ENCODE measurements at places on chromosomes 1 and 21.

DNA sequence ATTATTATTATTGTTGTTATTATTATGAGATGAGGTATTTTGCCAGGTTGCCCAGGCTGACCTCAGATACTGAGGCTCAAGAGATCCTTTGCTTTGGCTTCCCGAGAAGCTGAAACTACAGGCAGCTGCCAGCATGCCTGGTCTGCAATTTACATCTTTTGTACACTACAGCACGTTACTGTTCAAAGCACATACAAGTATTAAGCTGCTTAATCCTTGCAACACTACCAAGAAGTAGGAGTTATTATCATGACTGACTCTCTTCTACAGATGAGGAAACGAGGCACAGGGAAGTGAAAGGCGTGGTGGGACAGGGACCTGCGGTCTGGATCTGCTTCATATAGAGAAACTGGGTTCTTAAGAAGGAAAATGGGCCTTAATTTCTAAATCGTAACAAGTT is 11.6 kb downstream of the ERG start:
- no peak for DNase-seq

GRCh38 chr1:212608959-212609700 is 569 bp downstream of the ATF3 start:
- DNase-seq, result peak; percentile 42

GRCh38 chr1:41883507-41883906 is 35.2 kb downstream of the HIVEP3 start:
- DNase-seq, result no peak

GRCh38 chr1:113255720-113256347 is 134.5 kb upstream of the MAGI3 start:
- DNase-seq, result no peak

GRCh38 chr1:12405325-12406210 is 175.7 kb downstream of the VPS13D start:
- no peak for DNase-seq

DNA sequence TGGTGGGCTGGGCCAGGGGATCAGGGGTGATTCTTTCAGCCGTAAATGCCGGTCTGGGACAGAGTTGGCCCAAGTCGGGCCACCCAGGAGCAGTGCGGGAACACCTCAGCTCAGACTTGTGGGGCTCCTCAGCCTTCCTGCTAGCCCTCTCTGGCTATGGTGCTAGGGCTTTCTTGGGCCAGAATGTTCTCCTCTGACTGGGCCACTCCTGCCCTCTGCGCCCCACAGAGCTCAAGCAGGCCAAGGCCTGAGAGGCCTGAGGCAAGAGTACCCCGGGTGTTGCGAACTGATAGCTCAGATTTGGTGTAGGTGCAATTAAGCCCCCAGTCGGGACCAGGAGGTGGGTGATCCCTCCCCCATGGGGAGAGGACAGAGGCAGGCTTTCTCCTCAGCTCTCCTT is 51.8 kb downstream of the LGR6 start:
- no peak for DNase-seq

- DNase-seq, result peak; percentile 12
Observed at GRCh38 chr1:87449348-87449963, 120.8 kb downstream of the LMO4 start.

- no peak for DNase-seq
Observed at GRCh38 chr1:115671176-115671934, 29.6 kb downstream of the VANGL1 start.

DNA sequence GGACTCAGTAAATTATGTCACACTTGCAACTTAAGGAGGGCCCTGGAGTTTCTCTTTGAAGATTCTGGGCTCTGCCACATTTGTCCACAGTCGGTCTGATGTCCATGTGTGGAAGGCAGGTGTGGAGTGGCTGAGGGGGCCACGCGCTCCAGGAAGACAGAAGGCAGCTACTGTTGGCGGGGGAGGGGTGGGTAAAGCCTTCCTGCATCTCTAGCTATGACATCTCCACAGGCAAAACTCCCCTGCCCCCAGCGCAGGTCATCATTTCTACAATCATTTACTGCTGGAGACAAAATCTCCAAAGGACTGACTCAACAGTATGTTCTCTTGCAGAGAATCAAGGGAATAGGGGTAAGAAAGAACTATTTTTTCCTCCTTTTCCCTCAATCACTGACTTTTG is 11.4 kb upstream of the TSPEAR start:
- DNase-seq, result no peak

DNA sequence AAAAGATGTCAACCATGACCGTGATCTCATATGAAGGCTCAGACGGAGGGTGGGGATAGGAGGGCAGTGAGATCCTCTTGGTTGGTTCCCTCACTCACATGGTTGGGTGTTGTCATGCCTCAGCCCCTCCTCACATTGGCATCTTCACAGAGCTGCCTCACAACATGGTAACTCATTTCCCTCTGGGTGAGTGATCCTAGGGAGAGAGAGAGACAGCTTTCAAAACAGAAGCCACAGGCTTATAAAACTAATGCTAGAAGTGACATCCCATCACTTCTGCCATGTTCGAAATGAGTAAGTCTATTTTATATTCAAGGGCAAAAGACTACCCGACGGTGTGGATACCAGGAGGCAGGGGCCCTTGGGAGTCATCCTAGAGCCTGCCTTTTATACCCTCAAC is 145.5 kb downstream of the SPATA17 start:
- DNase-seq, result no peak

GRCh38 chr1:30741239-30741894 is 16.2 kb downstream of the LAPTM5 start:
- DNase-seq, result no peak

GRCh38 chr1:36576118-36576517 is 93.4 kb upstream of the CSF3R start:
- DNase-seq, result peak; percentile 20

GRCh38 chr1:3251807-3252428 is 182.9 kb downstream of the PRDM16 start:
- no peak for DNase-seq

DNA sequence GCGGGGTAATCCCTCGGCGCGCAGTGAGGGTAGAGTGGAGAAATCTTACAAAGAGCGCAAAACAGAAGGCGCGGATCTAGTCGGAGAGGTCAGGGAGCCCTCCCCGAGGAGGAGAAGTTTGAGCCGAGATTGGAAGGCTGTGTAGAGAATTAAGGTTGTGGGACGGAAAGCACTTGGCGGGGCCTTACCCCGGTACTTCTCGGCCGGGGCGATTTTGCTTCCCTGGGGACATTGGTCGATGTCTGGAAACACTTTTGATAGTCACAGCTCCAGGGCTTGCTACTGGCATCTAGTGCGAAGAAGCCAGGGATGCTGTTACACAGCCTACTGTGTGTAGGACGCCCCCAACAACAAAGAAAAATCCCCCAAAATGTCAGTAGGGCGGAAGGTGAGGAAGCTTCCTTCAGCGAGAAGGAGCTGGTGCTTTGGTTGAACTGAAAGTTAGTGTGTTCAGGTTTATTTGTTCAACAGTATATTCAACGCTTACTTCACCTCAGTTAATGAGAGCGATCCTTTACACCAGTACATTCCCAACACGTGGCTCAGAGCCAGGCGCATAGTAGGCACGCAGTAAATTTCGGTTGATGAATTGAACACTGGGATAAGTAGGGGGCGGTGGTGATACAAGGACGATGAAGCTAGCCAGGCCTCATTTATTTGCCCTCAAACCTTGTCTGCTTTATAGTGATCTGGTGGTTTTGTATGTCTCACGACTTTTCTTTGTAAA is 807 bp downstream of the CEP85 start:
- no peak for DNase-seq

DNA sequence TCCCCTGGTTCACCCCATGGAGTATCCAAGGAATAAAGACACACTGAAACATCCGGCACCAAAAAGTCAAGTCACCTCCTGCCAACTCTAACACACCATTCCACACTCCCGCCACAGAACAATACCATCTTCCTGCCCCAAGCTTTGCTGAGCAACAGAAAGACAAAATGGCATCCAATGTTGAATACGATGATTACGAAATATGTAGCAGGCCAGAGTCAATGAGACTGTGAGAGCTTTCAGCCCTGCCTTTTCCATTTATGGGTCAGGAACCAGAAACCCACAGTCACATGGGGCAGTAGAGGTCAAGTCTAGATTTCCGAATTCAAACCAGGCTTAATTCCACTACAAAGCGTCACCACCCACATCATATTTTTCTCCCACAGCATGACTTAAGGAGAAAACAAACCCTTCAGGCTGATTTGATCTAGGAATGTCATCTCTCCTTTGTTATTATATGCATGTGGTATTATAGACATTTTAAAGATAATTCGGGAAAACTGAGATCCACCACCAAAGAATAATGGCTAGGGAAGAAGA is 249.8 kb downstream of the SETD4 start:
- no peak for DNase-seq

DNA sequence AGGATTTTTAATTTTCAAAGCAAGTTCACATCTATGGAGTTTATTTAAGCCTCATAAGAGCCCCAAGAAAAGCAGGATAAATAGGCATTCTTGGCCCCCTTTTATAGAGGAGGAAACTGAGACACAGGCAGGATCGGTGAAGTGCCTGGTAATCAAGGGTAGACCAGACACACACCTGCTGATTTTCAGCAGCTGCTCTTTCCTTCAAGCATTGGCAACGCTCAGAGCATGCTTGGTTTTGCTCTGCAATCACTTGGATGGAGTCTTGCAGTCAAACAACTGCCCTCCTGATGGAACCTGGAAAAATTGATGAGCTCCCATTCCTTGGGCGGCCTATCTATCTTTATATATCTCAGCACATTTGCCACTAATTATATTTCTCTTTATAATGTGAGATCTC is 478.9 kb upstream of the CAMK1G start:
- no peak for DNase-seq

DNA sequence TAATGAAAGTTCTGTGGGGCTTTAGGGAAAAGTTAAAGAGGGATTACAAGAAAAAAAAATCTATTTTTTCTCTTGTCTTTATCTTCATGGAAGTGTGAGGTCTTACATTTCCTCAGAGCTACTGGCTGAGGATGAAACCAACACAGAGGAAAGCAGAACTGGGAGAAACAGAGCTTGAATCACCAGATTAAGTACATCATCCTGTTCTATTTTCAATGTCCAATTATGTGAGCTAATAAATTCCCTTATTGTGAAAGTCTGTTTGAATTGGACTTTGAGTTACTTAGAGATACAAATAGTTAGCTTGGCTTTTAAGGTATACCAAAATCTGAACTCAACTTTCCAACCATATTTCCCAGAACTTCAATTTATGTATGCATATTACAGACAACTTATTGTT is 69.2 kb downstream of the LPGAT1 start:
- no peak for DNase-seq

DNA sequence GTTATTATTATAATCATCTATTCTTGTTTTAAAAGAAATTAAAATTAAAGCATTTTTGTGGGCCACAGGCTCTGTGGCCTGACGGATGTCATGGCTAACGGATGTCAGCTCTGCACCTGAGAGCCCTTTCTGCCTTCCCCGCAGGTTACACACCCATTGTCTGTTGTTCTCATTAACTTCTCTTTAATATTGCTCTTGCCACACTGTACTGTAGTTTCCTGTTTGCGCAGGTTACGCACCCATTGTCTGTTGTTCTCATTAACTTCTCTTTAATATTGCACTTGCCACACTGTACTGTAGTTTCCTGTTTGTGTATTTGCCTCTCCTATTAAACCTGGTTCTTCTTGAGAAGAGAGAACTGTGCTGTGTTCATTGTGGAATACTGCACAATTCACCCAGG is 294.4 kb upstream of the PLXNA2 start:
- no peak for DNase-seq

GRCh38 chr1:28971980-28972771 is 57.8 kb downstream of the EPB41 start:
- DNase-seq, result no peak

DNA sequence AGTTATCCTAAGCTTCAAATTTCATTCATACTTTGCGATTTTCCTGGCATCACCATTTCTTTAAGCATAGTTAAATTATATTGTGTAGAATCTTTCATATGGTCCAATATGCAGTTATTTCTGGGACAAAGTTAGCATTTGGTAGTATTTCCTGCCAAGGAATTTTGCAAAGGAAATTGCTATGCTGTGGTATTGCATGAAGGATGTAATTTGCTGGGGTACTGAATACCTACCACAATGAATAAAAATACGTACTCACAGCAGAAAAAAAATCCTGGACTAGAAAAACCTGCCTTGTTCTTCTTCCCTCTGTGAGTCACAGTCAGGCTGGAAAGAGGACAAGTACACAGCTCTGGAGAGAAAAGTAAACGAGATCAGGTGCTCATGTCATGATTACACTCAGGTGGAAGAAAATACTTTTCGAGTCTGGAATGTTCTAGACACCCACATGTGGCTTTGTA is 241.2 kb downstream of the PTBP2 start:
- no peak for DNase-seq

DNA sequence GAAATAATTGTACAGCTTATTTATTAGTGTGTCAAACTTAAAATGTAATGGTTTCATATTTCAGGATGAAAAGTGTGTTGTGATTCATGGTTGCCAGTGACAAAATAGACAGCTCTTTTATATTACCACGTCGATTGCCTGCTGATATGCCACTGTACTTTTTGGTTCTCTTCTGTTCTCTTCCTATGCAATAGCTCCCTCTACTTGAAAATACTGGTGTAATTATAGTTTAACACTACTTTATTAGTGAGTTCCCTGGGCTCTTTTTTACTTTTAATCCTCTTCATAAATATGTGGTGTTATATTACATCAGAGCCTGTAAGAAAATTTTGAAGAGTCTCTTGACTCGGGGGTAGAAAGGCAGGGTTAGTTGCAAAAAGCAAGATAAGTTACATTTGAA is 111.3 kb downstream of the PATJ start:
- no peak for DNase-seq

- DNase-seq, result no peak
Observed at GRCh38 chr21:28737674-28738419, 254.8 kb downstream of the LTN1 start.

DNA sequence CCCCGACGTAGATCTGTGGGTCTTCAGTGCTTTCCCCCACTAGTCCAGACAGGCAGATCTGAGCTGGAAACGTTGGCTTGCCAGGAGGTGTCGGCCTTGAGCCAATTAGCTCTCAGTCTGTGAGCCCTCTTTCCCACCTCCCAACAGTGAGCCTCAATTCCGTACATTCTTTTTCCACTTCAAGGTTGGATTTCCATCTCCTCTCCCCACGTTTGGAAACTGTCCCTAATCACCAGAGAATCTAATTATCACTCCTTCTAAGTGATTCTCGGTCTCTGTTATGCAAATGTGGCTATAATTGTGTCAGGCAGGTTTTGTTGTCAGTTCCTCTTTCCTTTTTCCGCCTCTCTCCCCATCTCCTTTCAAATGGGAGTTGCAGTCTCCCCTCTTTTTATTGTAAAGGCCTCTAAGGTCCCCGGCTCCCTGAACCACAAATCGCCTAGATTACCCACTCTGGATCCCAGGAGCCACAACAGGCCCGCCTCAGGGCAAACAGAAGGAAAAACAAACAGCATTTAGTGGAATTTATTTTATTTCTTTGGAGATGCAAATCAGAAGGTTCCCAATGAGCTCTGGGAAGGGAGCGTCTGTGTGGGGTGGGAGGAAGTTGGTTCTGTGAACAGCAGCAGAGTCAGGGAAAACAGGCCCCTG is 29.4 kb upstream of the LRRN2 start:
- DNase-seq, result no peak

- no peak for DNase-seq
Observed at GRCh38 chr1:236522937-236523703, 662 bp upstream of the LGALS8 start.

GRCh38 chr1:97281962-97282361 is 560.4 kb downstream of the PTBP2 start:
- DNase-seq, result no peak

- no peak for DNase-seq
Observed at GRCh38 chr1:147585640-147586383, 44.5 kb downstream of the BCL9 start.
